Endothelial cell (in vitro differentiated cells): ENCODE measurements at places on chromosomes 7 and 10. TPM values are rescaled to one million over a fixed set of nuclear protein-coding genes. Genes with fewer than 3 reads are reported as not detected.
A peak's percentile ranks its signal among the peaks of the same experiment; 100 is the strongest.

ZNF503 gene
- 8.9 TPM for total RNA-seq

FAM53B gene
- total RNA-seq = 21.0 TPM

PTEN gene
- 71.0 TPM for total RNA-seq

WDR37 gene
- 32.6 TPM for total RNA-seq

UCN3 gene
- total RNA-seq = not detected

COPG2 gene
- 40.0 TPM for total RNA-seq

FGF8 gene
- 1.1 TPM for total RNA-seq

- DNase-seq = no peak
Observed at GRCh38 chr10:77771450-77771849, 133.8 kb upstream of the KCNMA1 start.

DNA sequence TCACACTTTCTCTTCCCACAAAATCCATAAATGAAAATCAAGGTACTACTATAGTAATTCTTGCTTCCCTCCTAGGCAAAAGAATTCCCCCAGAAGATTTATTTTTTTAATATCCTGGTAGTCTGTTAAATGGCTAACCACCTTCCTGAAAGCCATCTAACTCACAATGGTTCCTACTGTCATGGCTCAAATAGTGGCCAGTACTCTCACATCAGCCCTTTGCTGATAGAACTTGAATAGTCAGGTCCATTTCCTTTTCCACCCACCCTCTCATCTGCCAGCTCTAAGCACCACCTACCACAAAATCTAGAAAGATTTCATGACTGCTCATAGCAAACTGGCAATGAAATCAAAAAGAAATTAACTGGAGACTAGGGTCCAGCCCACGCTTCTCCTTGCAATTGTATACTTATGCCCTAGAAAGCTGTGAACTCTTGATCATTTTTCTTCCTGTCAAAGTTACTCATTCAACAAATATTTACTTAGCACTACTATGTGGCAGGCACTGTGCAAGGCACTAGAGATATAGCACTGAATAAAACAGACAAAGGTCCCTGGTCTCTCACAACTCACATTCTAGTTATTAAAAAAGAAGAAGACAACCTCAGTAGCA, 60.4 kb downstream of the ARMH3 start:
- no peak for DNase-seq

DNA sequence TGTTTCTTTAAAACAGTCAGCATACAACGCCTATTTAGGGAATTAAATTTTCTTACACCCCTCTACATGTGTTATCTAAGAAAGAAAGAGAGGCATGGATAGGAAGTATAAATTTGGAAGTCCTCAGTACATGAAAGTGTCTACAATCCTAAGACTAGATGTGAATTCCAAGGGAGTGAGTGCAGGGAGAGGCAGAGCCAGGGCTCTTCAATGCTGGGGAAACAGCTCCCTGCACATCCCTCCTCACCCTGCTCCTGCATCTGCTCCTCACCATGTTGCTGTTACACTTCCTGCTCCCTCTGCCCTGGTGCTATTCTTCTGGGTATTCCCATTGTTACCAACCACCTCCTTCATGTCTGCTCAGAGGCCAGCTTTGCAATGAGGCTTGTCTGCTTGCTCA, 229.1 kb upstream of the AKR1E2 start:
- DNase-seq = no peak

GRCh38 chr10:26385443-26385842, 52.7 kb upstream of the APBB1IP start:
- no peak for DNase-seq

DNA sequence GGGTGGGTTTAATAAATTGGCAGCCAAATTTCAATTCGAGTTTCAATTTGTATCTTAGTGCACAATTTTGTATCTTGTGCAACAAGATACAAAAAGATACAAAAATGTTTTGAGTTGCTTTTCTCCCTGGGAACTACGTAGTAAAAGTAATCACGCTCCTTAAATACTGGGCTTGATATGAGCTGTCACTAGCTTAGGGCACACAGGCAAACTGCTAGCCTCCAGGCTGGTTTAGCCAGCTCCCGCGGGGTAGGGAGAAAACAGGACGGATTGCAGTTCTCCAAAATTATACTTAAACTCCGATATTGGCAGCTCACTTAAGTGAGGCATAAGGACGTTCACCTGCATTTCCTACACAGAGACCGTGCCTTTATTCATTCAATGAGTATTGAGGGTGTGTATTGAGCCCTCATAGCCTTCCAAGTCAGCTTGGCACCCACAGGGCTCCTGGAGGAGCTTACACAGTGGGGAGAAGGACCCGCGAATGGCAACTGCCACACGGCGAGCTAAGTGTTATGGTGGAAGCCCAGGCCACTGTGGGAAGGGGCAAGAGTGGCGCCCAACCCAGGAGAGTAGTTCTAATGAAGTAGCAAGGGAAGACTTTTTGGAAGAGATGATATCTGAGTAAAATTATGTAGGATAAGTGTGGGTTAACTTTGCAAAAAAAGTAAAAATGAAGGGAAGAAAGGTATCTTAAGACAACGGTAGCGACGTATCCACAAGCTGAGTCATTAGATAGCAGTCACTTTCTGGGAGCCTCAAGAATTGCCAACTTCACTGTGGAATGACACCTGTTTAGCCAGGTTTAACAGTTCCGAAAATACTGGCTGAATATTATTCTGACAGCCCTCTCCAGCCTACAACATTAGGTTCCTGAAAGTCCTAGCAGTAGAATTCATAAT, 1.6 kb upstream of the EPC1 start:
- DNase-seq = no peak

GRCh38 chr10:44985175-44985681, 6.6 kb upstream of the DEPP1 start:
- no peak for DNase-seq

GRCh38 chr10:612696-613095, 76.8 kb downstream of the DIP2C start:
- no peak for DNase-seq

GRCh38 chr10:103733045-103733419, 122.3 kb downstream of the SH3PXD2A start:
- peak; percentile 42 for DNase-seq

DNA sequence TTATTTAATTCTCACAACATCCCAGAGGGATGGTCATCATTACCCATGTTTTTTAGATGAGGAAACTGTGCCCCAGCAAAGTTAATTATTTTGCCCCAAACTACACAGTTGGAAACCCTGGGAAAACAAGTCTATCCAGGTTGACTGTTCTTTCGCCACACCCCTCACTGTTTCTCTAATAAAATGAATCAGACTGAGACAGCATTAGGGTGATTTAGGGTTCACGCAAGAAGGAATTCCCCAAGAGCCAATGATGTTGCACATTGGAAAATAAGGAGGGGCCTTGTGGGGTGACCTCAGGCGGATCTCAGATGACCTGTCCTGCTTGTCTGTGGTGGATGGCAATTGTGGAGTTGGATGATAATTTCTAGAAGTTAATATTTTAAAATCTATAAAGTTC, 135.7 kb upstream of the TBX20 start:
- DNase-seq = no peak

GRCh38 chr7:135186261-135186540, 15.7 kb upstream of the CYREN start:
- no peak for DNase-seq

DNA sequence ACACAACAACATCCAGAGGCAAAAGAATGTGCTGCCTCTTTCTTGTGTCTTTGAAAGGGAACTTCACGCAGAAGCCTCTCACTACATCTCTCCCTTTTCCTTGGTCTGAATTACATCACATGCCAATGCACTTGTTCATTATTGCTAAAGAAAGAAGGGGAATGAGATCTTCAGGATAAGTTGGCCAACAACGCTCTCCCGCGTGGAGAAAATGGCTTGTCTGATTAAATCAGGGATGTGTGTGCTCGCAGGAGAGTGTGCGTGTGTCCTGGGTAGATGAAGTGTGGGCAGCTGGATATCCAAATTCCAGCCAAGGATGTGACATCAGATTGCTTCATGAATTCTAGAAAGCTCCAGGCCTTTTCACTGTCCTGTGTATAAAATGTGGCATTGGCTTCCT, 541.6 kb upstream of the FZD8 start:
- no peak for DNase-seq

DNA sequence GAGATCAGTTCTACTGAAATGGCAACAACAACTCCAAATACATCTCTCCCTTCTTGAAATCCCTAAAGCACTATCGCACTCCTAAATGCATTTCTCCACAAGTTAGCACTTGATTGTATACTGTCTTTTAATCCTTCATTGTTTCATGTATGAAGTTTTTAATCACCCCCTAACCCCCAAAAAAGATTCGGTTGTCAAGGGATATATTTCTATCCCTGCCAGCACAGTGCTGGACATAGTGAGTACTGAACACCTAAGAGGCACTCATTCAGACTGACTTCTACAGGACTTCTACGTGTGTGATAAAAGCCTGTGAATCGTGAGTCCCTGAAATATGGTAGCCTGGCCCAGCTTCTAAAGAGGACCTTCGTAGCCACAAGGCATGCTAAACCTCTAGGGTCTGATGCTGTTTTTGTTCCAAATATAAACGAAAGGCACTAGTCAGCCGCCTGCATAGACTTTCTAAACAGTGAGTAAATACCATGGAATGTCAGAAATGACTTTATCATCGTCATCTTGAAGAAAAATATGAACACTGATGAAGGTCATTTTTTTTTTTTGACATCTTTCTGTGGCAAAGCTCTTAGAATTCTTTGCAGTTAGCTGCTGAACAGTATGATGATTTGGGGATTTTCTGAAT, 14.6 kb upstream of the ZSCAN21 start:
- DNase-seq = no peak

GRCh38 chr10:76430061-76430645, 998.7 kb downstream of the LRMDA start:
- no peak for DNase-seq

GRCh38 chr10:44860811-44861736, 50.1 kb upstream of the TMEM72 start:
- no peak for DNase-seq

GRCh38 chr10:22805304-22805703, 90.9 kb upstream of the PIP4K2A start:
- no peak for DNase-seq

- DNase-seq = no peak
Observed at GRCh38 chr7:40986351-40986873, 716.5 kb downstream of the INHBA start.

- no peak for DNase-seq
Observed at GRCh38 chr7:49091519-49091918, 167.2 kb downstream of the CDC14C start.

DNA sequence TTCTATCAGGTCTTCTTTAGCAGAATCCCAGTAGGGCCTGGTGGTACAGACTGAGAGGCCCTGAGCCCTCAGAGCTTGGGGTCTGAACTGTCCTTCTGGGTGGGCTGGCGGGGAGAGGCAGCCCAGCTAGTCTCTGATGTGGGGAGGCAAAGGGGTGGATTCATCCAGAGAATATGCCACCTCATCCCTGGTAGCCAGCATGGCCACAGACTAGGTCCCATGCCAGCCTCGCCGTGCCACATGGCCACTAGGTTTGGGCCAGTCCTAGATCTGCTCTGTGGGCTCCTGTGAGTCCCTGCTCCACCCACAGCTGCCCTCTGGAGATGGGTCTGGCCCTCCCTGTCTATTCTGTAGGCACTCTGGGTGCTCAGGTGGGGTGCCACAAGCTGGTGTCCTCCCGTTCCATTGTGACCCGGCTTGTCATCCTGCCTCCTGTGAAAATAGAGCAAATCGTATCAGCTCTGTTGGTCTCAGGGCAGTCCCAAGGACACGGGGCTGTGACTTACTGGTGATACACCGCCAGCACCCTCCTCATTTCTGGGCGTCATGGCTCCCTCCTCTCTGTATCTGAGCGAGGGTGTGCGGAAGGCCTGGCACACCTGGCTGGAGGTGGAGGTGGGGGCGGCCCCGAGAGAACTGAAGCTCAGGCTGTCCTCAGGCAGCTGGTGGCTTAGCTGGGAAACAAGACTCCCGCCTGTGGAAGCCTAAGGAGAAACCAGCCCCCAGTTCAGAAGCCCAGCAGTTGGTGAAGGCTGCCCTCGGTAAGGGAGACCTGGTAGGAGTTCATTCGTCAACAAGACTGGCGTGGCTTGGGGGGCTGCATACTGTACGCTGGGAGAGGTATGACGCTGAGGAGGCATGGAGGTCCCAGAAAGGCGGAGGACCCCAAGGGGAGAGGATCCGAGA, 33.3 kb downstream of the UNC5B start:
- DNase-seq = no peak

GRCh38 chr10:80324891-80325364, 31.6 kb downstream of the DYDC1 start:
- DNase-seq = no peak

DNA sequence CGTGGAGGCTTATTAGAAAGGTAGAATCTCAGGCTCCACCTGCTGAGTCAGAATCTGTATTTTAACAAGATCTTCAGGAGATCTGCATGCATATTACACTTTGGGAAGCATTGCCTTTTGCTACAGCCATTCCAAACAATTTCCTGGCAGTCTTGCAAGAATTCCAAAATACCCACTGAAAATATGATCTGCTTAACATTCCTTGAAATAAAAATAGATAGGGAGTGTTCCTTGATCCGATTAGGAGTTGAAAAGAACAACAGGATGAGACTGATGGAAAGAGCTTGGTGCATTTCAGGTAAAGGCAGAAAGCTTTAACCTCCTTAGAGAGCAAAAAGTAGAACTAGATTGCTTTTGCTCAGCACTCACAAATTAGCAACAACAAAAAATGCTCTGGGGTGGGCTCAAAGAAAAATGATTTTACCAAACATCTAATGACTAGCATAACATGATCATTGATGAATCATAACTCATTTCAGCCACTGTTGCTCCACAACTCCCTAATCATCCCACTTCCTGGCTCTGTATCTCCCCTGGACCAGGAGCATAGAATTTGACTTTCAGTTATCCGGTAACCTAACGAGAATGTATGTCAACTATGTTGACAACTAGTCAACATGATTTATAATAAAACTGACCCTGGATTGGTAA, 115.2 kb downstream of the RNLS start:
- no peak for DNase-seq

GRCh38 chr10:9944690-9945089, 1073.0 kb upstream of the CELF2 start:
- no peak for DNase-seq

GRCh38 chr7:121202834-121203233, 126.0 kb upstream of the WNT16 start:
- no peak for DNase-seq

DNA sequence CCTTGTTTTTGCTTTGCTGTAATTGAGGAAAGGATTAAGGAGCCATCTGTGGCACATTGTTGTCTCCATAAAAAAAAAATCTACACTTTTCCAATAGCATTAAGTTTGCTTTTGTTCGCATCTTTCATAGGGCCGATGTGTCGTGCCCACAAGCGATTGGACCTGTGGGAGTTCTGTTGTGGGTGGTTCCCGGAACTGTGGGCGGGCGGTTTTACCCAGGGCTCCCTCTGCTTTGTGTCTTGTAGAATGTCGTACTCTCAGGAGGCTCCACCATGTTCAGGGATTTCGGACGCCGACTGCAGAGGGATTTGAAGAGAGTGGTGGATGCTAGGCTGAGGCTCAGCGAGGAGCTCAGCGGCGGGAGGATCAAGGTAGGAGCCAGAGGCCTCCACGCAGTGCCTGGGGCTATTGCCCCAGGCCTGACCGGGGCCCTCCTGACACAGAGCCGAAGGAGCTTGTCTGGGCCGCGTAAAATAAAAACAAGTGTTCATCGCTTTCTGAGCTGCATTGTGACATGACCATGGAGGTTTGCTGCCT, 92.4 kb downstream of the ACTR3B start:
- no peak for DNase-seq
